ENCODE measurements at places on chromosomes 2 and 18.

DNA sequence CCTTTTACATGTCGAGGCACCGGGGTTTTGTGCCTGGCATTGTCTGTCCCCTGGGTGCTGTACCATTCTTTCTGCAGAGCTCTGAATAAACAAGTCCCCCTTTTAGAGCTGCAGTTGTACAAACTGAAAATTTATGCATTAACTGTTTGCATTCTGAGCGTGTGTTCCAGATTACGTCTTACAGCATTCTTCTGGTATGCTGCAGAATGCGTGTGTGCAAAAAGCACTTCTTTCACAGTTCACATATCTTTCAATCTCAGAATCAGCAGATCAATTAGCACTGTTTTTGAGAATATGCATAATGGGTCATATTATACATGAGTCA lies 27.5 kb downstream of the MEIS1 start:
- DNase-seq = no peak

DNA sequence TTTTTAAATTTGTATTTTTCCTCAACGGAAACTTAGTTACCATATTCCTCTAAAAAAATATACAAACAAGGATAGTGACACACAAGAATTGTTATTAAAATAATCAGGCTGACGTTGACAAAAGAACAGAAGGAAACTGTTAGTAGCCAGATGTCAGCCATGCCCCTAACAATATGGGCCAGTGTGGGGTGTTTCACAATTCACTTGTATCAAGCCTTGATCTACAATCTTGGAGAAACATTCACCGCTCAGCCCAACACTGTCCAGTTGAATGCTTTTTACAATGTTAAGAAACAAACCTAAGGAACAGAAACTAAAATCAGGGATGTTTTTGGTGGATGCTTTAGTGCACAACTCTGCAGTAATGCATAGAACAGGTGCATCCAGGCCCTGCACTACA lies 44.6 kb downstream of the TMEFF2 start:
- DNase-seq = no peak

GRCh38 chr2:201420442-201421113 lies 30.7 kb downstream of the TRAK2 start:
- DNase-seq = no peak

GRCh38 chr2:41160439-41160838 lies 708.5 kb upstream of the SLC8A1 start:
- DNase-seq = no peak

DNA sequence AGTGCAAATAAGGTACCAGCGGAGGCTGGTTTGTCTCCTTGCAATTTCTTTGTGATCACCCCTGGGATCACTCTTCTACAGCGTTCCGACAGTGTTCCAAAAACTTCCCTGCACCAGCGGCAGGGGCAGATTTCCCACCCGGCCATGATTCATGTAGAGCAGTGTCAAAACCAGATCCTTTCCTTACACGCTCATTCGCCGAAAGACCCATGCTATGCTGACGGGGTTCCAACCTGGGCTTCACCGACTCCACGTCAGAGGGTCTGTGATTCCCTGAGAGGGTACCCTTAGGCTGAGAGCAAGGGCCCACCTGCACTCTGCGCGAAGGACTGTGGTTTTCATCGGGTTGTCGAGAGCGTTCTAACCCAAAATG lies 423 bp upstream of the TTC27 start:
- no peak for DNase-seq

DNA sequence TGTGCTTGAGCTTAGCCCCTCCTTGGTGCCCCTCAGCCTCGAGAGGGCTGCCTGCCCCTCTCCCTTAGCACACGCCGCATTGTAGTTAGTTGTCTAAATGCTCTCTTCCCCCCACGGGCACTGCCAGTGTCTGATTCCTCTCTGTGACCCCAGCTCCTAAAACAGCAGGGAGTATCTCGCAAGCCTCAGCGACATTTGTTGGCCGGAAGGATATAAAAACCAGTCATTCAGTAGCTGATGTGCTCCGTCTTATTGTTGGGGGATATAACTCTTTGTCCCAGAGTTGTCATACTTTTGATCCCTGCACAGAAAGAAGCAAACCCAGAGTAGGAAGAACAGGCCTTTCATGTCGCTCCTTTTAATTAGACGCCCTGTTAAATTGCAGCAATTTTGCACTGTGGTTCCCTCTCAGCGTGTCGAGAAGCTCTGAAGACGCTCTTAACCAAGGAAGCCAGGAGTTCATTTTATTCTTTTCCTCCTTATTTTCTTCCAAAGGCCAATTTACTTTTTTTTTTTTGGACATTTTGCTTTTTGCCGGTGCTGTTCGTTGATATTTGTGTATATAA lies 201.8 kb downstream of the KLHL29 start:
- DNase-seq = no peak

Measured in HT-29 (cell line).